ENCODE measurements at places on chromosomes 2 and 18.

GRCh38 chr2:169018390-169018789 lies 12.7 kb downstream of the ABCB11 start:
- DNase-seq, result no peak

DNA sequence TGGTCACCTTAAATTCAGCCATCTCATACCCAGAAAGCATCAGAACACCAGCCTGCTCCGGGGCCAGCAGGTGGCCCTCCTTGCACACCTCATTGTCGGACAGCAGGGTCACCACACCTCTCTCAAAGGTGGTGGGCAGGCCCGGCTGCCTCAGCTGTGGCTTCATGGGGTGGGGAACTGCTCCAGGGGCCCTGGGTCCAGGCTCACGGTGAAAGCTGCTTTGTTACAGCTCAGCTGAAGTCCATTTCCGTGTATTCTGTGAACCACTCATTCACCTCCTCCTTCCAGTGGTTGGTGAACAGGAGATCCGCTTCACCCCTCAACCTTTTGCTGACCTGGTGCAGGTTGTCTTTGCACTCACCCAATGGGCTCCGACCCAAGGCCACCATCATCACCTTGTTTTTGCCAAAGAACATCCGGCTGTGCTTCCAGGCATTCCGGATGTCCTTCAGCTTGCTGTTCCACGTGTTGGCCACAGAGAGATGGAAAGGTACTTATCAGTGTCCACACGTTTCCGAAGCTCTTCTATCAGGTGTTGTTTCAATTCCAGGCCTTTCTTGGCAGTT lies 78.6 kb upstream of the LDLRAD4 start:
- no peak for DNase-seq

- no peak for DNase-seq
Observed at GRCh38 chr2:189608795-189609422, 28.3 kb upstream of the SLC40A1 start.

GRCh38 chr2:44107086-44107740 lies 61.5 kb upstream of the PPM1B start:
- DNase-seq, result no peak

GRCh38 chr18:7596147-7596546 lies 29.0 kb downstream of the PTPRM start:
- no peak for DNase-seq

DNA sequence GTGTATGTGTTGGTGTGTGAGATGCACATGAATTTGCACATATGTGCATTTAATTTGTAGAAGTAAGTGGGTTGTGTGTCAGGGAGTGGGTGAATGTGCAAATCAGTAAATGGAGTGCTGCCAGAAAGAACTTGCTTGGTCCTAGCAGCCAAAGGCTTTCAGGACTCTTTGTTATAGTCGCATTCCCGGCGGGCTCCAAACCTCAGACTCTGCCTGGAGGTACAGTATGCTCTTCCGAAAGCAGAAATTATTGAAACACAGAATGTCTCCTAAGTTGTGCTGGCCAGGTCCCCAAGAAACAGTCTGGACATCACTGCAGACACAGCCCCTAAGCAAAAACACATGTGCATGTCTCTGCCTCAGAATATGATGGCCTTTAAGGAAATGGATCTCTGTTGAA lies 232.4 kb downstream of the INSIG2 start:
- DNase-seq, result no peak

- no peak for DNase-seq
Observed at GRCh38 chr2:24881158-24881557, 38.9 kb downstream of the ADCY3 start.

GRCh38 chr2:21650569-21650968 lies 526.8 kb downstream of the TDRD15 start:
- DNase-seq, result no peak

DNA sequence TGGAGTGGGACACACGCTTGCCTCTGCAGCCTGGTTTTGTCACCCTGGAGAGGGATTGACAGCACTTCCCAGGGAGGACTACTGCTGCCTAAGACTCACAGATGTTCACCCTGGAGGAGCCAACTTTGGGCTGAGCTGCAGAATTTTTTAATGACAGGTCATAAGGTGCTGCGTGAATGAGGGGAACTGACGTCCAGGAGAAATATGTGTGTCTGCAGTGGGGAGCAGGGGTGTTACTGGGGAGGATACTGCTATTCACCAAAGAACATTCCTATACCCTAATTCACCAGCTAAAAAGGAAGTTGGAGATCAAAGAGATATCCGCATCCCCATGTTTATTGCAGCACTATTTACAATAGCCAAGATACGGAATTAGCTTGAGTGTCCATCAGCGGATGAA lies 144.4 kb downstream of the MGAT5 start:
- DNase-seq, result no peak

GRCh38 chr2:70645733-70646419 lies 92.2 kb upstream of the TGFA start:
- no peak for DNase-seq

DNA sequence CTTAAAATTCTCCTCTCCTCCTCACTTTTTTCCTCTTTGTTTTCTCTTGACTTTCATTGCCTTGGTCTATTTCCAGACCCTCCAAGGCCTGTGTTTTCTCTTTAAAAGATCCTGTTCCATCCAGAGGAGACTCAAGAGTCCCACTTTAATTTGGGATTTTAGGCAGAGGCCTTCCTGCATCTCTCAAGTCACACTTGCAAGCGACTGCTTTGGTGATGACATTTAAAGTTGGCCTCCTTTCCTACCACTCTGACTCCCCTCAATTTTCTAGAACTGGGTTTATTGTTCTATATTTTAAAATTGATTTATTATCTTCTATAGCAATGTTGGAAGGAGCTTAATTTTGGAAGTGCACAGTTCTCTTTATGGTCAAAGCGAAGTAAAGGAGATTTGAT lies 16.3 kb downstream of the ASAP2 start:
- DNase-seq, result no peak

GRCh38 chr2:133986081-133986837 lies 267.6 kb upstream of the MGAT5 start:
- DNase-seq, result no peak

DNA sequence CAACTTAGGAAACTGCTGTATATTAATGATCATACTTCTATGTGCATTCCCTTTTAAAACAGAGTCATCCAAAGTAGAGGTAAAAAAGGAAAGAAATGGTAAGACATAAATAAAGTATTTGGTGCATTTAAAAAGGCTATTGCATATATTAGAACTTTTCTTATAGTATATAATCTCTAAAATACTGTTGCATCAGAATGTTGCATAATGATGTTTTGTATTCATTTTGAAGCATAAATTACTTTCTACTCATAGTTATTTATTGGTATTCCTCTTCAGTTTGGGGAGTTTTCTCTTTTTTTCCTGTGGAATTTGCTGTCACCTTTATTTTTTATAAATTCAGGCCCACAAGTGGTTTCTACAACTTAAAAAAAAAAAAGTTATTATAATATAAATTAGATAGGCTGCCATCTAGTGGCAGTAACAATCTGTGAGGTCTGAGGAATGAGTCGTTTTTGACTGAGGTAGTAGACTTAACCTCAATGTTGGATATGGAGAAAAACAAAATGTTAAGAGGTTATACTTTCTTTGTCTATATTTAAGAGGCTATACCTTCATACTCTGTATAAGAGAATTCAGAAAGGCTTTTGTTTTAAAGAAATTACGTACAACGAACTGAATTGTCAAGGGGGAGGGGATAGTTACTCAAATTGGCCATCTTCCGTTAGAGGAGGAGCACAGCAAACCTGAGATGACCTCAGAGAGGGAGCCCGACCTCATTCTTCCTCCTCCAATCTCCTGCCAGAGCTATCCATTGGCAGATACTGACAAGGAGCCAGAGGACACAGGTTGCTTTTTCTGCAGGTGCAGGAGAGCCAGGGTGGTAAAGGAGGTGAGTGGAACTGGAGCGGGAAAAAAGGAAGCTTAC lies 23.8 kb downstream of the ANKAR start:
- no peak for DNase-seq

DNA sequence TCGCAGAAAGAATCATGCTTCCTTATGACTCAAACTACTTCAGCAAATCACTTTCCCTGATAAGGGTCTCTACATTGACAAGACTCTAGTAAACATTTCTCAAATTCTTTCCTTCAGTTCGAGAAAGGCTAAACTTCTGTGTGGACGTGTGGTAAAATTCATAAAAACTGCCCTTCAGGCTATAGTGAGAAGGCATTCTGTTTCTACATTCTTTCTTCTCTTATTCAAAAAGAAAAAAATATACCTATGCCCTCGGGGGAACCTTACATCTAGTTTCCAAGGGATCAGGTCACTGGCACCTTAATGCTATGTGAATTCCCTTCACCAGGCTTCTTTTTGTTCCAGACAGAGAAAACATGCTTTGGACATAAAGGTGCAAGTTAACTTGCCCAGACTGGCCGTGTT lies 4.9 kb downstream of the VIT start:
- no peak for DNase-seq

DNA sequence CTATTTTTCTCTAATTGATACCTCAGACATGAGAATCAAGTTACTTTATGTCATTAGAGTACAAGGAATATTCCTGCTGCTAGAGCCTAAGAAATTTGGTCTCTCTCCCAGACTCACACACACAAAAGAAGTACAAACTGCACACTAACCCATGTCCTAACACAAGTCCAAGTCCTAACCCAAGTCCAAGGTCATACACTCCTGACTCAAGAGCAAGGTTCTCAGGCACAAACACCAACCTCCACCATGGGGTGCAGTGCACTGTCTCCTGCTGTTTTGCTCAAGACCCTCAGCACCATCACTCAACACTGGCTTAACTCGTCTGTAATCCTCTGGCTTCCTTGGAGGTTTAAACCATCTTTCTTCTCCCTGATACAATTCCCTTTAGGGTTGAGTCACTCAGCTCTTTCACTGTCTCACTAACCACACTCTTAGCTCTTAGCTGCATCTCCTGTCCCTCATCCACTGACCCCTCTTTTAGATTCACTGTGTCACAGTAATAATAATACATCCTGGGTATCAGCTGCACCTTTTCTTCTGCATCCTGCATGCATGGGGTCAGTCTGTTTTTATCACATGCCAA lies 129.8 kb downstream of the BCL2L11 start:
- DNase-seq, result no peak

DNA sequence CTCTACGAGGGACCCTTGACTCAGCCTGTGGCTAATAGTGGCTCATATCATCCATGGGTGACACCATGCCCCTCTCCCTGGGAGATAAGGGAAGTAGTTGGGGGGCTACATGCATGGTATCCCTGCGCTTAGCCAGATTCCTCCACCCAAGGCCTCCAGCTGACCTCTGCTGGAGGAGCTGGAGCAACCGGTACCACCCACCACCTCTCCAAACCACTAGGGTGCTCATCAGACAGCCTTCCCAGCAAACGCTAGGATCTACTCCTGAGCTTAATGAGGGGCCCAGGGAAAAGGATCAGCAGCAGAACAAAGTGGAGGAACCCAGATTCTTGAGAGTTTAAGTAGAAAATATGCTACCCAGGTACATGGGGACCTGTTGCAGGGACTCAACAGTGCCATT lies 75.9 kb upstream of the CAPN13 start:
- no peak for DNase-seq

DNA sequence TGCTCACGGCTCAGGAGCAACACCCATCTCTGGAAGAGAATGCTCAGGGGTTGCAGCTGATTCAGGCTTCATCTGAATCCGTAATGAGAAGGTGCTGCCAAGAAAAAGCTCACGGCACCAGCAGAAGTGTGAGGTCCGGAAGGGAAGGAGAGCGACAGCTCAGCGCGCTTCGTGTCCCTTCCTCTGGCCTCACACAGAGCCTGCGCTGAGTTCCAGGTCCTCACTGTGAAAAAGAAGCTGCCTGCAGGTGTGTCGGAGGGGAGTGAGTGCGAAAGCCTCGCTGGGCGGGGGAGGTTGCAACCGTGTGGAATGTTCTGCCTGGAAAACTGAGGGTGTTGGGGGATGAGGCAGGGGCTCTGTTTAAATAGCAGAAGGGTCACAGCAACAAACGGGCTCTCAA lies 76.2 kb upstream of the TWIST2 start:
- DNase-seq, result no peak

DNA sequence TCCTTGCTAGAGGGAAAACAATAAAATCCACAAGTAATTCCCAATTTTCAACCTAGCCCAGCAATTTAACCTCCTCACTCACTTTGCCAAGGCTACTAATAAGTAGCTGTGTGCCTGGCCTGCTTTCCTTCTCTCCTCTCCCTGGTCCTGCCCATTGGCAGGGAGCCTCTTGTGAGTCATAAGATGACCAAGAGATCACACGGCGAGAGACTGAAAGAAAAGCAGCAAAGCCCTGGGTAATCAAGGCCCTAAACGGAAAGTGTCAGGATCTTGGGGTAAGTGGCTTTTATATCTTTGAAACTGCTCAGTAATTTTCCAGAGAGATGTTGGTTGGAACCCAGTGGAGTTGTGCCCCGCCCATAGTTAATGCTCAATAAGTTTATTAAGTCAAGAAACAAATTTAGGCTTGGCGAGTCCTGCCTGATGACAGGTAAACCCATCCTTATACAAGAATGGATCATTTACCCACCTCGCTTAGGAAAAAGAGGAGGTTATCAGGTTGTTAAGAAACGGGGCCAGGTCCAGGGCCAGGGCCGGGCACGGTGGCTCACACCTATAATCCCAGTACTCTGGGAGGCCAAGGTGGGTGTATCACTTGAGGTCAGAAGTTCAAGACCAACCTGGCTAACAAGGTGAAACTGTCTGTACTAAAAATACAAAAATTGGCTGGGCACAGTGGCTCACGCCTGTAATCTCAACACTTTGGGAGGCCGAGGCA lies 10.0 kb upstream of the ADAM17 start:
- DNase-seq, result no peak

- no peak for DNase-seq
Observed at GRCh38 chr18:76972846-76973519, 150.6 kb downstream of the ZNF236 start.

GRCh38 chr2:138742441-138743057 lies 37.6 kb downstream of the NXPH2 start:
- DNase-seq, result no peak

GRCh38 chr2:98830571-98831145 lies 99.7 kb upstream of the MGAT4A start:
- no peak for DNase-seq

GRCh38 chr2:203783496-203784203 lies 77.2 kb downstream of the CD28 start:
- DNase-seq, result no peak

DNA sequence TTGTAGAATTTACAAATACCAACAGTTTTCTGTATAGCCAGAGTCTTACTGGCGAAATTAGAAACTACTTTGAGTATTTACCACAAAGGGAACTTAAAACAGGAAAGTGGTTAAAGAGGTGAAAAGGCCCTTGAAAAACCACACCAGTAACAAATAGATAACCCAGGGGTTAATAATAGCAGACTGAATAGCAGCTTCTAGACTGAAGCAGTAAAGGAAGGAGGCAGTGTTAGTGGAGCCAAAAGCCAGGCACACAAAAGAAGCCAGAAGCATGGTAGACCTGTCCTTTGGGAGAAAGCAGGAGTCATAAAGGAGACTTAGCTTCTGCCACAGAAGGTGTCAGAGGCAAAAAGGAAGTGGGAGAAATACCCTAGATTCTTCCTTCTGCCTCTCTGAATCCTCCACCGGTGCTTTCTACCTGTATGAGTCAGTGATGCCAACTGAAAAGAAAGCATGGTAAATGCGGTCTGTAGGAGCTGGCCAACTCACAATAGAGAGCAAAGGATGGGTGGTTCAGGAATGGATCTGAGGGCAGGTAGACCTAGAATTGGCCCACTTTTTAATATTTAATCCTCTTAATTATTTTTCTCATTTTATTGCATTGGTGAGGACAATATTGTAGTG lies 97.3 kb downstream of the ARL6IP6 start:
- no peak for DNase-seq
